Occipital lobe (tissue), 3 donors: ENCODE measurements at places on chromosomes 7 and 10. TPM values are rescaled to one million over a fixed set of nuclear protein-coding genes. Genes with fewer than 3 reads are reported as not detected.

CLCN1 gene
- total RNA-seq = under 0.01 TPM

HOXA7 gene
- not detected for total RNA-seq

MYH16 gene
- not detected for total RNA-seq

AP3M1 gene
- total RNA-seq = 40.2 TPM

BAMBI gene
- total RNA-seq = 2.3 TPM

HOXA3 gene
- not detected for total RNA-seq

PPP1R17 gene
- total RNA-seq = 2.7 TPM

GNG11 gene
- 4.5 TPM for total RNA-seq

AOAH gene
- total RNA-seq = 3.6 TPM

TEX36 gene
- total RNA-seq = not detected

SFMBT2 gene
- total RNA-seq = 17.8 TPM

ZMIZ2 gene
- total RNA-seq = 12.6 TPM

AOC1 gene
- total RNA-seq = not detected

ASZ1 gene
- total RNA-seq = not detected

CNPY1 gene
- total RNA-seq = 0.16 TPM

FKBP6 gene
- total RNA-seq = not detected

UPK3BL2 gene
- total RNA-seq = 1.4 TPM
